ENCODE measurements at places on chromosomes 5 and 9. TPM values are rescaled to one million over a fixed set of nuclear protein-coding genes. Genes with fewer than 3 reads are reported as not detected.

The CTNND2 gene
- not detected for polyA plus RNA-seq

The FOXD4L3 gene
- 0.20 TPM for polyA plus RNA-seq

The FBXW5 gene
- 52.0 TPM for polyA plus RNA-seq

The DRD1 gene
- not detected for polyA plus RNA-seq

DNA sequence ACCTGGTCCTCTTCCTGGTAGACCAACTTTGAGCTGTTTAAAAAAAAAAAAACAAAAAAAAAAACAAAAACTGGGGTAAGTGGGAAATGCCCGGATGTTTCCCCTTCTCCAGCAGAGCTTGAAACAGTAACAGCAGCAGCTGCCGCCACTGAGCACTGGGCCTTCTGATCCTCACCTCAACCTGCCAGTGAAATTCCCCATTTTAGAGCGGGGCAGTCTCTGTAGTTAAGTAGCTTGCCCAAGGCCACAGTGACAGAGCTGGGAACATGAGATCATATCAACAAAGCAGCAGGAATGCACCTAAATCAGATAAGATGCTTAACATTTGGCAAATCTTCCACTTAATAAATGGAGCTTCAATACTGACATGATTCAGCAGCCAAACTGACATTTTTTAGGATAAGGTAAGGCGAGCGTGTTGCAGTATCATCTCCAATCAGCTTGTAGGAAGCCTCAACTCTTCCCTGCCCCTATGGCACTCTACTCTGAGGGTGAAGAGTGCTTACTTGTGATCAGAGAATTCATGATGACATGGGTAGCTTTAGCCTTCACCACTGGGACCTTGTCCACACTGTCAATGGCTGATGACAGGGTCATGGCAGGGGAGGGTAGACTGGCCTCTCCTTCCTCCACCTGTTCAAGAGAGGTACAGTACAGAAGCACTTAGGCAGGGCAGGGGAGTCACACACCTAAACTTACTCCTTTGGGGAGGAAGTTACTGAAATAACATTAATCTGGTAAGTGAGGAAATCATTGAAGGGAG lies 9.3 kb downstream of the KIAA1191 start:
- no peak for DNase-seq

DNA sequence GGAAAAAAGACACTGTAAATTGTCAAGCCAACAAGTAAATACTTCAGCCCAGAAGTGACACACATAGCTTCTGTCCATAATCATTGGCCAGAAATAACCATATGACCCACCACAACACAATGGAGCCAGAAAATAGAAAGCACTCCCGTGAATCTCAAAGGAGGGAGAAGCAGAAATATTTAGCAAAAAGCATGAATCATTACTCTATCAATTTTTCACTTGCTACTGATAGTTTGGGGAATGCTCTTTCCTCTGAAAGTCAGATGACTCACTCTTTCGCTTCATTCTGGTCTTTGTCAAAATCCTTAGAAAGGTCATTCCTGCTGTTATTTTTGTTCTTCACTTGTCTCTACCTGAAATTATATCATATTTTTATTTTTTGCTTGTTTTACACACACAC lies 312.6 kb downstream of the TMEM232 start:
- DNase-seq: no peak

DNA sequence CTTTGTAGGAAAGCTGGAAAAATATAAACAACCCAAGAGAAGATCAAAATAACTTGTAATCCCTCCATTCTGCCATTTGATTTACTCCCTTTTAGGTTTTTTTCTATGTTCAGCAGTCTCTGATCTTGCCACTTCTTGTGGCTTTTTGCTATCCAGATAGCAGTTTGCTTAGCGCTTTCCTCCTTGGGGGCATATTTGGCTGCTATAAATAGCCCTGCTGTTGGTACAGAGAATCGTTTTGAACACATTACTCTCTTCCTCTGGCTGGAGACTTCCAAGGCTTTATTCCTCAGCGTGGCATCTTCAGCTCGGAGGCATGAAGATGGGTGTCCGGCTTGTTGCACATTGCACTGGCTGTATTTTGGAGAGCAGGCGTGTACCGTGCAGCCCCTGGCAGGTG lies 38.6 kb downstream of the HMCN2 start:
- no peak for DNase-seq

GRCh38 chr5:129670957-129671500 lies 76.9 kb upstream of the MINAR2 start:
- no peak for DNase-seq

GRCh38 chr5:139611703-139612584 lies 36.2 kb upstream of the CXXC5 start:
- no peak for DNase-seq

DNA sequence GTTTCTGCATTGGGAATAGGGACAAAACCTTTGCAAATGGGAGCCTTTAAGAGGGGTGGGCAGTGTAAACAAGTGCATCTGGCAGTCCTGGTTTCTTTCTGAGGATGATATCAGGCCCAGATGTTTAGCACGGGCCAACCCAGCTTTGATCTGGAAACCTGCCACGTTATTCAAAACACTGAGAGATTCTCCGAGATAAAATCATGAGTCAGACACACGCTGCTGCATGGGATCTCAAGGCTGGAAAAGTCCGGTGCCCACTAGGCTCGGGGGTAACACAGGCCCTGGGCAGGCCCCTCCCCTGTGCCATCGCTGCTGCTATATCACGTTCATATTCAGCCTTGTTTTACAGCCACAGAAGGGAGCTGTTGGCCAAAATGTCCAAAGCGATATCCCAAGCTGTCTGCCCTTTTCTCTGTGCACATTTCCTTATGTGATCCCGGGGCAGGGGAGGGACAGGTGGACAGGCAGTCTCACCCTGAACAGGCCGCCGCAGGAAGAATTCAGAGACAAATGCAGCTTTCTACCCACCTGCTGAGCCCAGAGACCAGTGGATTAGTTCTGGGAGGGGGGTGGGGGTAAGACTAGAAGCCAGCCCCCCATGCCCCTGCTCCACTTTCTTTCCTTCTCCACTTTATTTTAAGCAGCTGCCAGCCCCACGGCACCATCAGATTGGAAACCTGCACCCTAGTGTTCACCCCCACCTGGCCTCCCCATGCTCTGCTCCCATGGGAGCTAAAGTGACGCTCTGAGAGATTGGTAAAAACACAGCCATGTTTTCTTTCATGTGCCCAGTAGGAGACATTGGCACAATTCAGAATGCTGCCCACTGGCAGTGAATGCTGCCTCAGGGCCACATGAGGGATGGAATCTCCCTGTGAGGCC lies 63.1 kb downstream of the TMOD1 start:
- DNase-seq: no peak
